ENCODE measurements at places on chromosomes 6 and 20. TPM values are rescaled to one million over a fixed set of nuclear protein-coding genes. Genes with fewer than 3 reads are reported as not detected.

LAMA2 gene
- not detected for total RNA-seq

DNA sequence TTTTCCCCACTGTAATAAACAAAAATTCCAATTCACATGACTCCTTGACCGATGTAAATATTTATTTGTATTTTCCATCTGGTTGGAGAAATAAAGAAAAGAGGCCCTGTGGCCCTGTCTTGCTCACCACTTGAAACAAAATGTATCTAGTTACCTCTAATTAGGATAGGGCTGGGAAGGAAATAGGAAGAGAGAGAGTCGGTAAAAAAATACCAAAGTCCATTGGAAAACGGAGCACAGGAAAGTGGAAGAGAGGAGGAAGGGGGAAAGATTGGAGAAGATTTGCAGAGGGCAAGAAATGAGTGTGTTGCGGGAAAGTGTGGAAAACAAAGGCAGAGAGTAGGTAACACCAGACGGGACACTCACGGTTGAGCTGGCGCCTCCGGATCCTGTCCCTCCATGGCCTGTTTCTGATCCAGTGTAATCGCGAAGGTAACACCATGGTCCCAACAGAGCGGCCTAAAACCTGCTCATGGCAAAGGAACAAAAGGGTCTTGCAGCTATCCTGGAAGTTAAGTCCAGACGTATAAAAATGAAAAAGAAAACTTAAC, 105.8 kb upstream of the RIPOR2 start:
- peak overlapping the region; percentile 50 for H3K27ac ChIP-seq
- peaks cover 54% of the 10 kb centered on the region for H3K4me1 ChIP-seq
- no peaks in the 10 kb centered on the region for H3K27me3 ChIP-seq
- peak overlapping the region; percentile 73 for H3K4me3 ChIP-seq
- no peaks in the 10 kb centered on the region for H3K36me3 ChIP-seq

DNA sequence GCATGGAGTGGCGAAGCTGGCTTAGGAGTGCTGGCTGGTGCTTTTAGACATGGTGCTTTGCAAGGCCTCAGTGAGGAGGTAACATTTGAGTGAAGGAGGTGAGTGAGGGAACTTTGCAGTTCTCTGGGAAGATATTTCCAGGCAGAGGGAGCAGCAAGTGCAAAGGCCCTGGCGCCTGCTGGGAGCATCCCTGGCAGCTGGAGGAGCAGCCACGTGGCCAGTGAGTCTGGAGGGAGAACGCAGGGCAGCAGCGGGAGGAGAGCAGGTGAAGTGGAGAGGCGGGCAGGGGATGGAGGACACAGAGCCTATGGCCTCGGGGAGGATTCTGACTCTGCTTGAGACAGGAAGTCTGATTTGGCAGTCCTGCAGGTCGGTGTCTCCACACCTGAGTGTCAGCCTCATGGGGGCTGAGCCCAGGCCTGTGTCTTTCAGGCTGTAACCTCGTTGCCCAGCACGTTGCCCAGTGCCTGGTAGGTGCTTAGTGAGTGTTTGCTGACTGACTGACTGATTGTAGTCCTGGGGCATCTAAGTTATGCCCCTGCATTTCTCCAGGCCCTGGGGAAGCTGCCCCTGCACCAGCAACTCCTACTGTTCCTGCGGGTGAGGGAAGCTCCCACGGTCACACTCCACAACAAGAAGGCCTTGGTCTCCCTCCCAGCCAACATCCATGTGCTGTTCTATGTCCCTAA, 11.0 kb upstream of the BPIFB4 start:
- no peak for DNase-seq
- H3K4me3 ChIP-seq, result no peak overlapping the region
- H3K36me3 ChIP-seq, result no peaks in the 10 kb centered on the region
- no peak overlapping the region for H3K27ac ChIP-seq
- H3K4me1 ChIP-seq, result no peaks in the 10 kb centered on the region
- H3K27me3 ChIP-seq, result no peaks in the 10 kb centered on the region

- no peaks in the 10 kb centered on the region for H3K27me3 ChIP-seq
- H3K27ac ChIP-seq, result no peak overlapping the region
These were observed 73.5 kb upstream of the NFATC2 start for GRCh38 chr20:51616060-51616459.

DNA sequence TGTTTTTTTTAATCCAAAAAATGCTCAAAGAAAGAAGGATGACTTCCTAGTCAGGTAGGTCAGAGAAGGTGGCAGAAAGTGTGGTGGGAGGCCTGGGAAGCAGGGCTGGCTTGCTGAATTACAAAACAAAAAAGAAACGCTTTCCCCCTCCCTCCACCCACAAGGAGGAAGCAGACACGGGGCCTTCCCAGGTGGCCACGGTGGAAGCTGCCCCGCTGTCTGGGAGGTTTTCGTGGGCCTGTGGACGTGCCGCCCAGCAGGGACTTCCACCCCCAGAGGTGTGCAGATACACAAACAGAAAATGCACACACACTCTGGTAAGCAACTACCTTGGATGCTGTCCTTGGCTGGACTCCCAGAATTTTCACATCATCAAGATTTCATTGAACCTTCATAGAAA, 198.2 kb upstream of the CDH4 start:
- no peaks in the 10 kb centered on the region for H3K36me3 ChIP-seq
- H3K4me1 ChIP-seq, result no peaks in the 10 kb centered on the region
- no peak overlapping the region for H3K27ac ChIP-seq
- no peaks in the 10 kb centered on the region for H3K27me3 ChIP-seq
- H3K4me3 ChIP-seq, result no peak overlapping the region

GRCh38 chr6:65259059-65259458, 448.0 kb downstream of the EYS start:
- H3K36me3 ChIP-seq, result no peaks in the 10 kb centered on the region
- DNase-seq, result no peak
- no peak overlapping the region for H3K4me3 ChIP-seq
- H3K27ac ChIP-seq, result no peak overlapping the region
- no peaks in the 10 kb centered on the region for H3K27me3 ChIP-seq

FAM162B gene
- not detected for total RNA-seq

DNA sequence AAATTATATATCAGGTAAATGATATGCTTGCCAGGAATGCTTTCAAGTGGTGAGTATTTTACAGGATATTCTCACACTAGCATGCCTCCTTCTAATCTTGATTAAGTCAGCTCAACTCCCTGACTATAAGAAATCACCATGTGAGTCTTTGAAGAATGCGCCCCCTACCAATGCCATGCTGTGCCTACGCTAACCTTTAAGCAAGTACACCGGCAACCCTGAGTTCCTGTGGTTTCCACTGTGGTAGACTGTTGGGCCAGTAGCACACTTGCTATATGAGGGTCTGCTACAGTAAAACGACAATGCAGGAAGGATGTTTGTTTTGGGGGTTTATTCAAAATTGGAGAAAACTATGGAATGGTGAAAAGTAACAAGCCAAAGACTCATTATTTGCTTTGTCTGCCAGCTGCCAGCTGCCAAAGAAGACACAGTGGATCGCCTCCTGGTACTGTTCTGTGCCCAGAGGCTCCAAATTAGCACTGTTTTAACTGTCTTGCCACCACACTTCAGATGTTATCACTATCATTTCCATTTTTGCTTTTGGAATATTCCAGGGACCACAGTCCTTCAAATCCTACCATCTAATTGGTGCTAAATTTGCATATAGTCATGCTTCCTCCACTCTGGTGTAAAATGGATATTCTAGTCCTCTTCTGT, 333.5 kb downstream of the RNGTT start:
- H3K27ac ChIP-seq, result no peak overlapping the region
- H3K4me1 ChIP-seq, result peaks cover 25% of the 10 kb centered on the region
- no peaks in the 10 kb centered on the region for H3K36me3 ChIP-seq
- H3K27me3 ChIP-seq, result no peaks in the 10 kb centered on the region

SOX18 gene
- total RNA-seq, result not detected

DNA sequence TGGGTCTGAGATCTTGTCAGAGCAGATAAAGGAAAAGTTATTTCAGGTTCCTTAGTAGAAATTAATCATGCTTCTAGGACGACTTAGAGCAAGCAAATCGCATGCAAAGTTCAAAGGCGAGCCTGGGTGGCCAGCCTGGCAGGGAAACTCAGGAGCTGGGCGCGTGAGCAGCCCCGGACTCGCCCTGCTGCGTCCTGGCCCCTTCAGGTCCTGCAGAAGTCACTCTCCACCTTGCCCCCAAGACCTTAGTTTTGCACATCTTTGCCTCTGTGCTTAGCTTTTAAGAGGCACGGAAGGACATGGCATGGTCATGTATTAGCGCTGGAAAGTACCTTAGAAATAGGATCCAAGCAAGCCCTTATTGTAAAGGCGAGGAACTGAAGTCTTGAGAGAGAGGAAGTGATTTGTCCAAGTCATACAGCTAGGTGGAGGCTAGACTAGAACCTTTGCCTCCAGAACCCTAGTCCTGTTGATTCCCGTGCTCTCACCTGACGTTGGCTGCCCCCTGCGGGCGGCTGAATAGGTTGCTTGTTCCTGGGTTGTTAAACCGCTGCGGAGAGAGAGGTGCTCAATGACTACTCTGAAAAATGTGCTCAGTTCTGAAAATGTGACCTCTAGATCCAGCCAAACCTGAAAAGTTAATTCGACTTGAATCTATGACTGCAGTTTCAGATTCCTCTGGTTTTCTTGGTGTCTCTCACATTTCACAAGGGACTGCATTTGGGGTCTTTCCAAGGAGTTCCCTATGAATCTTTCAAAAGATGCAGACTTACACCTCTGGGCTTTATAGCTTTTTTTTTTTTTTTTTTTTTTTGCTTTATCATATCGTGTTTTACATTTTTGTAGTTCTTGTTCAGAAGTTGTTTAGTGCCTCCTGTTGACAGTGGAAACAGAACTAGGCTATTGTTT, 2.7 kb downstream of the MYB start:
- H3K36me3 ChIP-seq, result no peaks in the 10 kb centered on the region
- DNase-seq, result peak; percentile 78
- H3K4me1 ChIP-seq, result peaks cover 28% of the 10 kb centered on the region
- no peak overlapping the region for H3K27ac ChIP-seq
- H3K4me3 ChIP-seq, result peak overlapping the region; percentile 47
- peaks cover 3% of the 10 kb centered on the region for H3K27me3 ChIP-seq

PRDM13 gene
- total RNA-seq, result not detected

EYA2 gene
- total RNA-seq, result 1.8 TPM

RIPOR3 gene
- 0.27 TPM for total RNA-seq

MARCKS gene
- 58.6 TPM for total RNA-seq

DNA sequence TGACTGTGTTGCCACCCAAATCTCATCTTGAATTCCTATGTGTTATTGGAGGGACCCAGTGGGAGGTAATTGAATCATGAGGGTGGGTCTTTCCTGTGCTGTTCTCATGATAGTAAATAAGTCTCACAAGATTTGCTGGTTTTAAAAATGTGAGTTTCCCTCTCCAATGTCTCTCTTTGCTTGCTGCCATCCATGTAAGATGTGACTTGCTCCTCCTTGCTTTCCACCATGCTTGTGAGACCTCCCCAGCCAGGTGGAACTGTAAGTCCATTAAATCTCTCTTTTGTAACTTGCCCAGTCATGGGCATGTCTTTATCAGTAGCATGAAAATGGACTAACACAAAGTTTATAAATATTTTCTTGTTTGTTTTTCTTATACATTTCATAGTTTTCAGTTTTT, 990.5 kb upstream of the CITED2 start:
- H3K27ac ChIP-seq, result no peak overlapping the region
- H3K27me3 ChIP-seq, result no peaks in the 10 kb centered on the region
- no peaks in the 10 kb centered on the region for H3K4me1 ChIP-seq
- H3K36me3 ChIP-seq, result no peaks in the 10 kb centered on the region

TBXT gene
- total RNA-seq, result not detected

GRCh38 chr6:43021270-43022047, at the start of gene RRP36:
RRP36 (plus strand) TSS chr6:43021623; CDS start chr6:43021655, 32 bp downstream.
- H3K4me1 ChIP-seq, result peaks cover 3% of the 10 kb centered on the region
- H3K27me3 ChIP-seq, result no peaks in the 10 kb centered on the region
- H3K27ac ChIP-seq, result peak within 1 kb of the TSS; percentile 25
- H3K36me3 ChIP-seq, result peaks cover 50% of the 10 kb centered on the region
- peak within 1 kb of the TSS; percentile 94 for H3K4me3 ChIP-seq

- H3K4me3 ChIP-seq, result peak overlapping the region; percentile 67
- peaks cover 3% of the 10 kb centered on the region for H3K36me3 ChIP-seq
- DNase-seq, result peak; percentile 79
- H3K27me3 ChIP-seq, result no peaks in the 10 kb centered on the region
- peaks cover 93% of the 10 kb centered on the region for H3K4me1 ChIP-seq
- H3K27ac ChIP-seq, result peak overlapping the region; percentile 97
These were observed 16.6 kb downstream of the ZC3H12D start for GRCh38 chr6:149468179-149468578.

GRCh38 chr6:75613056-75613501, 11.4 kb downstream of the SENP6 start:
- H3K27me3 ChIP-seq, result no peaks in the 10 kb centered on the region
- H3K36me3 ChIP-seq, result no peaks in the 10 kb centered on the region

GRCh38 chr6:128696691-128697689, 176.6 kb upstream of the PTPRK start:
- H3K27ac ChIP-seq, result no peak overlapping the region
- no peaks in the 10 kb centered on the region for H3K36me3 ChIP-seq
- DNase-seq, result no peak
- no peak overlapping the region for H3K4me3 ChIP-seq
- H3K4me1 ChIP-seq, result no peaks in the 10 kb centered on the region
